ENCODE measurements at places on chromosomes 16 and 17.

DNA sequence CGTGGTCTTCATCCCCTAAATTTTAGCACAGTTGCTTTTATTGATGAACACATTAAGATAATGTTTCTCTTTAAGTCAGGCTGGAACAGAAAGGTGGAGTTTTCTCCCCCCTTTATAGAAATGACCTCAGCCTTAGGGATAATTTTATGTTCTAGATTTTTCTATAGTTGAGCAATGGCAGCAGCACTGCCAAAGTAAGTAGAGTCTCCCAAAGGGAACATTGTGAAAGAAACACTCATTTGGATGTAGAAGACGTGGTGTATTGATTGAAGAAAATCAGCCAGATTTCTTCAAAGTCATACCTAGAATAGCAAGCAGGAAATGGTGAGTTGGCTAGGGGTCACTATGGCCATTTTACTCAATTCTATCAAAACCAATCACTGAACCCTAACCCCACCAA, 122.5 kb downstream of the DNAH9 start:
- no peak for DNase-seq

DNA sequence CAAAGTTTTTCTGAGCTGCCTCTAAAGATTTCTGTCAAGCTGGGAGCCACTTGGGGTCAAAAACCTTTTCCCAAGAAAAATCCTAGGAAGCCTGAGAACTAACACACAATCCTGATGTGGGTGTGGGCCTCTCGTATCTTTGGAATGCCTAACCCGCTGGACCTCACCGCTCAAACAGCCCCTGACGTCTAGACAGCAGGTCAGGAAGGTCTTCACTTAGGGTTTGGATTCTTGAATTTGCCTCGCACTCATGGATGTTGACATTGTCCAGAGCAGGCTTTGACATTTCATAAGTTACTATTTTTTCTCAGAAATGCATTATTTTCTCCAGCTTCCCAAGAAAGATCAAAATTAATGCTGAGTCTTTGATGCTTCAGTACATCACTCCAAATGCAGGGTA, 18.9 kb downstream of the TEX2 start:
- no peak for DNase-seq

GRCh38 chr16:16016388-16016964, 67.1 kb downstream of the ABCC1 start:
- no peak for DNase-seq

- DNase-seq = no peak
Observed at GRCh38 chr17:80064696-80065095, 28.3 kb downstream of the CCDC40 start.

GRCh38 chr16:82056550-82056896, 21.5 kb downstream of the HSD17B2 start:
- DNase-seq = no peak

GRCh38 chr16:64317601-64318000, 804.3 kb downstream of the CDH11 start:
- DNase-seq = no peak

DNA sequence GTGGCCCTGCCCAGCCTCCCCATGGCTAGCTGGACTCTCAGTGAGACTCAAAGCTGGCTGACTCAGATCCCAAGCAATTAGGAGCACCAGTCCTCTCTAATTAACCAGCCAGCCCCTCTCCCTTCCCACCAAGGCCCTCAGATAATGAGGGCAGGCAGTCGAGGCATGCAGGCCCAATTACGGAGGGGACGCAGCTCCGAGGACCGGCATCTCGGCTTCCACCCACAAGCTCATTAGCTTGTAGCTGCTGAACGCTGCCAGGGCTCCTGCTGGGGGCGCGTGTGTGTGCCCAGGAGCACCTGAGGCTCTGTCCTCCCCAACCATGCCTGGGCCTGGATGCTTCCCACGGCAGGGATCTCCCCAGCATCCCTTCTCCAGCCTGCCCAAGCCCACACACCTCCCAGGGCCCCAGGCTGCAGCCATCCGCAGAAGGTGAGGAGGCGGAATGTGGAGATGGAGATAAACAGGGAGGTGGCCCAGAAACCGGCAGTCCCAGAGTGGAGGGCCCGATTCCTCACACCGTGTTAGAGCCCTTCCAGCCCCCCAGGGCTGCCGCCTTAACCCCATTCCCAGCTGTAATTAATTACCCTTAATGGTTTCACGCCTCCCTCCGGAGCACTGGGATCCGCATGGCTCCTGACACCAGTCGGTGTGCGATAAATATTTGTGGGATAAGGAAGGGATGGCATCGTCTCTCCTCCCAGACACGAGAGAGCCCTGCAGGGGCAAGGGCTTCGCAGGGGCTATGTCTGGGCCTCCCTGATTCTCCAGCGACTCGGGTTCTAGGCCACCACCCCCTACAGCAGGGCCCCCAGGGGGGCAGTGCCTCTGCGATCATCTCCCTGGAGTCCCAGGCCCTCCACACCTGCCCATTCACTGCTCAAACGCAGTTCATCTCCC, 42.2 kb downstream of the RPH3AL start:
- no peak for DNase-seq

DNA sequence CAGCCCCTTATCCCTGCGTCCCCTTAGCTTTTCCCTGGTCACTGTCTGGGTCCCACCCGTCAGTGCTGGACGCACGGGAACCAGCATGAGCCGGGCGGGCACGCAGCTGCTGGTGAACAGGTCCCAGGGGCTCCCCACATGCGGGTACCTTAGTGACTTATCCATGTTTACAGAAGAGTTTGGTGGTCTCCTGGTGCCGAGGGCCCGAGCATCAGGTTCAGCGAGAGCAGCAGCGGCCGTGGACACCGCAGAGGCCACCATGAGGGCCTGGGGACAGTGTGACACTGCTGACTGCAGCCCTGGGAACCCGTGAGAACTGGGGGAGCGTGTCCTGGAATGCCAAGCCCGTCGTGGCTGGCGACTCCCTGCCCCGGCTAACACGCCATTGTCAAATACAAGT, 6.5 kb downstream of the CD7 start:
- no peak for DNase-seq
